ENCODE measurements at places on chromosomes 6 and 20. TPM values are rescaled to one million over a fixed set of nuclear protein-coding genes. Genes with fewer than 3 reads are reported as not detected.

Gene COMMD7
- total RNA-seq = 20.2 TPM

Gene GTSF1L
- not detected for total RNA-seq

Gene SUPT3H
- 16.2 TPM for total RNA-seq

Gene SMIM8
- total RNA-seq = 7.0 TPM

Gene HSPA12B
- total RNA-seq = 14.3 TPM

Gene EDN1
- total RNA-seq = 18.7 TPM

DNA sequence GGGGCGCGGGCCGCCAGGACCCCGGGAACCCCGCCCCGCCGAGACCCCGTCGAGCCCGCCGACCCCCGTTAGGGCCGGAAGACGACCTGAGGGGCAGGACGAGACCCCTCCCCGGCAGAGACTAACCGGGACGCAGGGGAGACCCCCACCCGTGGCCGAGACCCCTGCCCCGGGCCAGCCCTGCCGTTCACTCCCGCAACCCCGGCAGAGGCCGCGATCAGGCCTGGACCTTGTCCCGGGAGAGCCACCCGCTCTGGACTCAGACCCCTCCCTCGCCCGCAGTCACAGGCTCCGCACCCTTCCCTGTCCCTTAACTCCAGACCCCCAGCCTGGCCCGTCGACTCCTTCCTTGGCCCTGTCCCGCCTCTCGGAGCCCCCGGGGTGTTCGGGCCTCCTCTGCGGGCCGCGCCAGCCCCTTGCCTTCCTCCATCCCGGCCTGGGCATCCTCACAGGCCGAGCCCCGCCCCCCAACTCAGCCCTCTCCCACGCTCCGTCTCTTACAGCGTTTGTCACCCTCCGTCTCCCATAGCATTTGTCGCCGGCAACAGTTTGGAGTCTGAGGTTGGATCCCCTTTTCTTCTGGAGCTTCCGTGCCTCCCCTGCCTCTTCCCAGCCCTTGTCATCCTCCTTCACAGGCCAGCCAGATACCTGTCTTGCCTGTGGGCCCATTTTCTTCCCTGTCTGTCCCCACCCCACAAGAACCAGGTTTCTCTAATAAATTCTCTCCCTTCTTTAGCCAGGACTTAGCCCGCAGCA, 569 bp downstream of the TCEA2 start:
- H3K4me3 ChIP-seq = peak overlapping the region; percentile 68
- no peaks in the 10 kb centered on the region for H3K36me3 ChIP-seq
- peak overlapping the region; percentile 87 for H3K27ac ChIP-seq
- no peak for DNase-seq
- peaks cover 47% of the 10 kb centered on the region for H3K4me1 ChIP-seq
- H3K27me3 ChIP-seq = no peaks in the 10 kb centered on the region

DNA sequence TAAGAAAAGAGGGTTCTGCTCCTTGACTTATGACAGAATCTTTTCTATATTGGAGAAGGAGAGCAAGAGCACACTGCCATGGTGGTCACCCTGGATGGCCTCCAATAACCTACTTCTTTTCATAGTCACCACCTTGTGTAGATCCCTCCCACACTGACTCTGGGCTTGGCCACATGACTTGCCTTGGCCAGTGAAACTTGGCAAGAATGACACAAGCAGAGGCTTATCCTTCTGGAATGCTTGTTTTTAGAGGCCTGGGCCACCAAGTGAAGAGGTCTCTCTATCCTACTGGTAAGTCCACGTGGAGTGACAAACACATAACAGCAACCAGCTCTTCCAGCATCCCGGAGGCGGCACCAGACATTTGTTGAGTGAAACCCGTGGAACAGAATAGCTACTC, 349.4 kb upstream of the JARID2 start:
- H3K4me1 ChIP-seq = no peaks in the 10 kb centered on the region
- no peak for DNase-seq
- no peaks in the 10 kb centered on the region for H3K27me3 ChIP-seq
- H3K4me3 ChIP-seq = no peak overlapping the region
- no peak overlapping the region for H3K27ac ChIP-seq

DNA sequence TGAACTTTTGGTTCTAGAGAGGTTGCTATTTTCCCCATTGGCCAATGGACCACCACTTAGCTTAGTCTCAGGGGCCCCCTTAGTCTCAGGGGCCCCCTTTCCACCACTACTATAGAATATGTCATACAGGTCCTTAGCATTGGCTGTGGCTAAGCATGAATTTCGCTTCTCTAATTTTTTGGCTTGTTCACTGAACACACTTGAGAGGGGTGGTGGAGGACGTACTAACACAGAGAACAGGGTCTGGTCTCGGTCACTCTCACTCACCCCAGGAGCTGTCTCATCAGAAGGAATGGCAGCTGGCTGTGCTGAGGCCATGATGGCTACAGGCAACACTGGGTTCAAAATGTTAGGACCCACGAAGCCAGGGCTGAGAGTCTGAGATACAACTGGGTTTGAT, 30.3 kb downstream of the ZNF318 start:
- peaks cover 50% of the 10 kb centered on the region for H3K36me3 ChIP-seq
- no peak overlapping the region for H3K4me3 ChIP-seq
- H3K27me3 ChIP-seq = no peaks in the 10 kb centered on the region
- H3K27ac ChIP-seq = no peak overlapping the region
- no peak for DNase-seq
- H3K4me1 ChIP-seq = peaks cover 16% of the 10 kb centered on the region

DNA sequence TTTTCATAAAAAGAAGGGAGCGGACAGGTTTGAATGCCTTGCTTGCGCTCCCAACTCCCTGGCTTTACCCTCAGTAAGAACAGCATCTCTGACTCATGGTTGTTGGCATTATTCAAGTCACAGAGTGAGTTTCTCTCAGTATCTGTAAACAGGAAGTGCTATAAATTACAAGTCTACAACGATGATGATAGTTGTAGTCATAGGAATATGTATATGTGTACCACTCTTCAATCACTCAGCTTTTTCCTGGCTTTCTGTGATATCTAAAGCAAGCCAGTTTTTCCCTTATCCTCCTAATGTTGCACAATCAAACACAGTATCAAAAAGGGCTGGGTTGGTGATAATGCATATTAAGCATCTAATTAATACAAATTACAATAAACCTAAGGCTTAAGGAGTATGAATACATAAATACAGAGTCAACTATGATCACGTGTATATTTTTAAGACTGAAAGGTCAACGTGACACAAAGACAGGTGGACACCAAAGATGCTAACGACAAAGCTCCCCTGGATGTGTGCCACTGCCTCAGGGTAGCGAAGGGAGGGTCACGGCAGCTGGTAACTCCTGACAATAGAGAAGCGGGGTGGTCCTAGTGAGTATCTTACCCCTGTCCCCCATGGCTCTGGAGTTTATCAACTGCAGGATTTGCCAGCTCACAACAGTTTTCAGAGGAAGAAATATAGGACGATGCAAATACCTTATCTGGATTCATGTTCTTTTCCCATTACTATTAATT, 202.8 kb downstream of the BTBD9 start:
- H3K27ac ChIP-seq = no peak overlapping the region
- H3K27me3 ChIP-seq = no peaks in the 10 kb centered on the region
- no peaks in the 10 kb centered on the region for H3K36me3 ChIP-seq
- DNase-seq = no peak

- H3K4me1 ChIP-seq = no peaks in the 10 kb centered on the region
- H3K36me3 ChIP-seq = peaks cover 29% of the 10 kb centered on the region
- H3K27me3 ChIP-seq = no peaks in the 10 kb centered on the region
- no peak overlapping the region for H3K27ac ChIP-seq
- DNase-seq = no peak
- no peak overlapping the region for H3K4me3 ChIP-seq
These were observed 58.1 kb downstream of the INSM1 start for GRCh38 chr20:20425823-20426654.

All from stomach (tissue), 19 donors.